ENCODE measurements at places on chromosomes 1 and 21. TPM values are rescaled to one million over a fixed set of nuclear protein-coding genes. Genes with fewer than 3 reads are reported as not detected.

PEAR1 gene
- 16.7 TPM for polyA plus RNA-seq

PADI4 gene
- polyA plus RNA-seq, result 0.29 TPM

DNA sequence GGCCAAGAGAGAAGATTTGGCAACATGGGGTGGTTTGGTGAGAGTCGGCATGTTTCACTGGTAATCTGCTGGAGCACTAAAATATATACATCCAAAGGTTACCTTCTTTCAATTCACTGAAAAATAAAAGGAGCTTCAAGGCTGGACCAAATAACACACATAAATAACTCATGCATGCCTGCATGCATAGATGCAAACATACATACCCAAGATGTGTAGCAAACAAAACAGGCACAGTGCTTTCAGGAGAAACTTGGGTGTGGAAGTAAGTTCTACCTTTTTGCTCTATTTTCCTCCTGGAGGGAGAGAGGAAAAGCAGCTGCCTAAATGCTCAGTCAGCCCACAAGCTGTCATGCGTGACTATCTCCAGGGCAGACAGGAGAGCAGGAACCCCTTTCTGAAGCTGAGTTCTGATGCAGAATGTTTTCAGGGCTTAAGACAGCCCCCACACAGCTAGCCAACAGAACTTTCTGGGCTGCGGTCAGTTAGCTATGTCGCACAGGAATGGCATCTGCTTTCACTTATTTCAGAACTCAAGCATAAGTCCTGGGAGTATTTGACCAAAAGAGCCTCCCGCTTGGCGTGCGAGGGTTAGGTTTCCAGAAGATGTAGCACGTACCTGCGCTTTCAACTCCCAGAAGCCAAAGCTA lies 166.2 kb downstream of the TOMM20 start:
- DNase-seq, result no peak

- DNase-seq, result no peak
Measured at GRCh38 chr1:8790478-8790877, 27.0 kb downstream of the RERE start.

- DNase-seq, result no peak
Measured at GRCh38 chr21:25428537-25428936, 178.7 kb downstream of the MRPL39 start.

DNA sequence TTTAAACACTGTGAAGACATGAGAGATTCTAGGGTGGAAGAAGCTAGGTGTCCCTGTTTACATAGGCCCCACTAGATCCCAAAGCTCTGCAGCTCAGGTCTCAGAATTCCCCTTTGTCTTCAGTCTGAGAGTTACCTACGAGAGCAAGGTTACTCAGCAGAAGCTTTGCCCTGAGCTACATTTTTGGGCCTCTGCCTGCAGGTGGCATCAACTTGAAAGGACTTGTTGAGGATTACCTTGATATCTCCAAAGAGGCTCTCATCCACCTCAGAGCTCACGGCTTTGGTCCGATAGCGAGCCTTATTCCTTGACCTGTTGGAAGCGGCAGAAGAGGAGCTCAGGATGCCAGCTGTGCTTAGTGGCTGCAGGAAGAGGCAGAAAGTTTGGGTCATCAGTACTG lies 7.0 kb downstream of the CFAP45 start:
- no peak for DNase-seq

- no peak for DNase-seq
Measured at GRCh38 chr1:119632841-119633240, 15.2 kb downstream of the ZNF697 start.
